Karpas-422 (cell line): ENCODE measurements at places on chromosomes 5 and 9.
A peak's percentile ranks its signal among the peaks of the same experiment; 100 is the strongest.

GRCh38 chr9:81538890-81539289 lies 150.5 kb downstream of the TLE1 start:
- no peak for DNase-seq

DNA sequence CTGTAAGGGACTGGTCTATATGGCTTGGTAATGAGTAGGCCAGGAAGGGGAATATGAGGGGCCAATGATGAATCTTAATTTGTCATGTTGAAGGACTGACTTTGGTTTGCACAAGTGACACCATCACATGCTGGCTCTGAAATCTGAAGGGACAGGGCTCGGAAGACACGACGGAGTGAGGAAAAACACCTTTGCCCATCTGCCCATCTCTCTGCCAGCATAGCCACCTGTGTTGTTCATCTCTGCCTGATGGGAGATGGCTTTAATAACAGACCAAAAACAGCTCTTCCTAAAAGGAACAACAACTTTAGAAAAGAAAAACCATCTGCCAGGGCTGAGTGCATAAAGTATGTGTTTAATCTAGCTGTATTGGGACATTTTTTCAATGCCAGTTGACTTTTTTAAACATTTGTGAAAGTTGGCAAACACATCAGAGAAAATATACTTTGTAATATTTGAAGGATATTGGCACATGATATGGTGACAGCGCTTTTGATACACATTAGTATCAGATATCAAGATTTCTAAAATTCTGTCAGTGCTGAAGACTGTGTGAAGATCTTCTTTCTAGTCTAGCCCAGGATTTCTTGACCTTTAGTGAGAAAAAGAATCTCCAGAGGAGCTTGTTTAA lies 27.1 kb downstream of the ABLIM3 start:
- DNase-seq, result no peak

GRCh38 chr9:757246-757881 lies 84.1 kb upstream of the DMRT1 start:
- DNase-seq, result peak; percentile 67

GRCh38 chr9:122526602-122527001 lies 491 bp downstream of the OR1N1 start:
- DNase-seq, result no peak

DNA sequence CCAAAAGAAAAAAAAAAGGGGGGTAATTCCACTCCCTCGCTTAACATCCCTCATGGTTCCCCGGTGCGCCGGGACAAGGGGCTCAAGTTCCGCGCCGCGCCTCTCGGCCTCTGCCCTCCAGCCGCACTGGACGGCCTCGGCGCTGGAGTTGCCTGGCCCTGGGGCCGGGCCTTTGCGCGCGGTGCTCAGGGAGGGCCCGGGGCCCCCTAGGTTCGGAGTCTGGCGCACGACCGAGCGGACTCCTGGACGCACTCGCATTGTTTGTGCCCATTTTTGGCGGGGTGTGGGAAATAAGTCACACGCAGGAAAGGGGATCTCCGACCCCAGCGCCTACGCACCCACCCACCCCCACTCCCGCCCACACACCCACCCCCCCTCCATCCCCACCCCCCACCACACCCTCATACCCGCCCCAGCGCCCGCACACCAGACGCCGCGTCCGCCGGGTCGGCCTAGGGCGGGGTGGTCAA lies 381 bp downstream of the MED22 start:
- peak; percentile 73 for DNase-seq

GRCh38 chr9:133200631-133201030 lies 8.4 kb downstream of the OBP2B start:
- no peak for DNase-seq

DNA sequence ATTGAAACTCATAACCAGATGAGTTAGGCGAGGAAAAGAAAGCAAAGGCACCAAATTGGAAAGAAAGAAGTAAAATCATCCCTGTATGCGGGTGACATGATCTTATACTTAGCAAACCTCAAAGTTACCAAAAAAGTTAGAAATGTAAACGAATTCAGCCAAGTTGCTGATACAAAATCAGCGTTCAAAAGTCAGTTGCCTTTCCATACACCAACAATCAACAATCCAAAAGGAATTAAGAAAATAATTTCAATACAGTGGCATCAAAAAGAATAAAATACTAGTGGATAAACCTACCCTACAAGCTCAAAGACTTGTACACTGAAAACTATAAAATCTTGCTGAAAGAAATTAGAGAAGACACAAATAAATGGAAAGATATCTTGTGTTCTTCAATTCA lies 14.5 kb downstream of the OBP2B start:
- no peak for DNase-seq

DNA sequence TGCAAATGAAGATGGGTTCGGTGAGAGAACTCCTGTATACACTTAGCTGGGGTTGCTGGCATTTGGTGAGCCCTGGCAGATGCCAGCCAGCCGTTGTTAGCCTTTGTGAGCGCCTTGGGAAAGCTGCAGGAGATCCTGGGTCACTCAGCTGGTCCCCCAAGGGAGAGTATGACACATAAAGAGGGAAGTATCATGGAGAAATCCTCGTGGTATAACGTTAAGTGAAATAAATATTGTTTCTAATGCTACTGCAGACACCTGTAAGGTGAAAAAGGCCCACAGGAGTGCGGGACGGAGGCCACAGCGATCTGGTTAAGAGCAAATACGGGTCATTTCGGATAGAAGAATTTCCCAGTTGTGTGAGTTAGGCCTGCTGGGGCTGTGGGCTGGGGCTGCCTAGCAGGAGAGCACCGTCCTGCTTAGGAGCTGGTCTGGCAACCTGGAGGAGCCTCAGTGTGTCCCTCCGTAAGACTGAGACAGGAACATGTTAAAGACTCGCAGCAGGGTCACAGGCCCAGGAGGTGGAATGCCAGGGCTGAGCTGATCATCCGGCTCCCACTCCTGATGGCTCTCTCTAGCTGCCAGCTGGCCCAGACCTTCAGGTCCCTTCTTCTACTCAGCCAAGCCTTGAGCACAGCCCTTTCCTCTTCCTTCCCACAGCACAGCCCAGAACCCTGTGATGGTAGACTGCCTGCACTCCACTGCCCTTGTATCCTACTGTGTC lies 4.9 kb downstream of the NKX2-5 start:
- no peak for DNase-seq

DNA sequence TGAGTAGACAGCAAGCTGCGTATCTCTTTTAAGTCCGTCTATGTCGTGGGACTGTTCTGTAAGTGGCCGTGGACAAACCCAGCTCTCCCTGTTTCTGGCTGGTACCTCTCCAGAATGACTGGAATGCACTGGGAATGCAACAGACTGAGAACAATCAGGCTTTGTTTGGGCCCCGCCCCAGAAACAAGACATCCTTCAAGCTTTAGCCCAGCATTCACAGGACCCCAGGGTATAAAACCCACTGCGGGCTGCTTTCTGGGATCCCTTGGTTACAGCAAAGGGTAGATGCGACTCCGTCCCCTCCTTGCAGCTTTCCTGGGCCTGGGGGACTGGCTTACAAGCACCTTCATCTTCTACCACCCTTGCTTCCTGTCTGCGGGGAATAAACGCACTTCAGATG lies 45.6 kb upstream of the SPTLC1 start:
- no peak for DNase-seq

DNA sequence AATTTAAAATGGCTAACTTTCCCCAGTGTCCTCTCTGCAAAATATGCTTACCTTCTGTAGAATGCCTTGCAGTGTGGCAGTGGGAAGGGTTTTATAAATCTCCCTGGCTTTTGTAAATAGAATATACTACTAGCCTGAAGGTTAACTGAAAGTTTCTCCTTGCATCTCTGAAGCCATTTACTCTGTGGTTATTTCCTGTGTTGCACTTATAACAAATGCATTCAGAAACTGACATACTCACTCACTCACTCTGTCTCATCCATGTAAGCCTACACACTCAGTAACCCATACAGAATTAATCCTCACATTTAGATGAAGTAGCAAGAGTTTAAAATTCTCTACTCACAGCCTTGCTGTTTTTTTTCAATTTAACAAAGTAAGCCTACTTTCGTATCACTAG lies 87.1 kb upstream of the SH3GL2 start:
- no peak for DNase-seq

GRCh38 chr5:6407558-6408259 lies 29.4 kb upstream of the MED10 start:
- DNase-seq, result no peak

DNA sequence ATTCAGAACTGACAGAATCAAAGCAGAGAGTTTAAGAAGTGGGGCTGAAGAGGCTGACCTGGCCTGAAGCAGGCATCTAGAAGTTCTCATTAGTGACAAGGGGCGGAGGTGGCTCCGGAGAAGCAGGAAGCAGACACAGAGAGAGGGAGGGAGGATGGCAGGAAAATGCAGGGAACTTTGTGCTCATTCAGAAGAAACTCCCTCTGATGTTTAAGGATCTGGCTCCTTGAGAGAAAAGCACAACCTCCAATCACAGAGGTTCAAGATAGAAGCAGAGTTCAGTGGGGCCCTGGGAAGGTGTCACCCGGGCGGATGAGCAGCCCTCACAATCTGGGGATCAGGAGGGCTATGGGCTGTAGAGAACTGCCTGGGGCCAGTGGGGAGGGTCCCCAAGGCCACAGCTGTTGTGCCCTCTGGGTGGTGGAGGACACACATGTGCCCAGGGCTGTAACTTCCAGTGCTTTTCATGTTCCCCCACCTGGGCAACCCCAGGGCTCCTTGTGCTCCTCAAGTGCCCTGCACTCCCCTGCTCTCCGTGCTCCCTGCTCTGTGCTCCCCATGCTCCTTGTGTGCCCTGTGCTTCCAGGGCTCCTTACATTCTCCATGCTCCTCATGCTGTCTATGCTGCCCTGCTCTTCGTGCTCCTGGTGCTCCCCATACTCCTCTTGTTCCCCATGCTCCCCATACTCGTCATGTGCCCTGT lies 51.4 kb downstream of the TRIP13 start:
- no peak for DNase-seq

GRCh38 chr9:123353984-123354591 lies 1.9 kb upstream of the CRB2 start:
- peak; percentile 87 for DNase-seq

DNA sequence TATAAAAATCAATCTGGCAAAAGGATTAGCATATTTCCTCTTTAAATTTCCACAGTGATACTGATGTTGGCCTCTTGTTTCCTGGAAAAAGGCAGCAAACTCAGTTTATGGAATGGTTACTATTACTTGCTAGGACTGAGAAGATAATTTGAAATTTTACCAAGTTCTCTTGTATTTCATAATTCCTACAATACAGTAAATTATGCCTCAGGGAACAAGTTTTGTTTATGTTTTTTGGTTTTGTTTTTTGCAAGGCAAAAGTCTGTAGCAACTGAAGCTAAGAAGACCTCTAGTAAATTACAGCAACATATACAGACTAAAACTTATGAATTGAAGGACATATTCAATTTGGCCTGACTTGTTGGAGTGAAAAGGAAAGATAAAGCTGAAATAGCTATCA lies 30.2 kb upstream of the SLCO6A1 start:
- no peak for DNase-seq

DNA sequence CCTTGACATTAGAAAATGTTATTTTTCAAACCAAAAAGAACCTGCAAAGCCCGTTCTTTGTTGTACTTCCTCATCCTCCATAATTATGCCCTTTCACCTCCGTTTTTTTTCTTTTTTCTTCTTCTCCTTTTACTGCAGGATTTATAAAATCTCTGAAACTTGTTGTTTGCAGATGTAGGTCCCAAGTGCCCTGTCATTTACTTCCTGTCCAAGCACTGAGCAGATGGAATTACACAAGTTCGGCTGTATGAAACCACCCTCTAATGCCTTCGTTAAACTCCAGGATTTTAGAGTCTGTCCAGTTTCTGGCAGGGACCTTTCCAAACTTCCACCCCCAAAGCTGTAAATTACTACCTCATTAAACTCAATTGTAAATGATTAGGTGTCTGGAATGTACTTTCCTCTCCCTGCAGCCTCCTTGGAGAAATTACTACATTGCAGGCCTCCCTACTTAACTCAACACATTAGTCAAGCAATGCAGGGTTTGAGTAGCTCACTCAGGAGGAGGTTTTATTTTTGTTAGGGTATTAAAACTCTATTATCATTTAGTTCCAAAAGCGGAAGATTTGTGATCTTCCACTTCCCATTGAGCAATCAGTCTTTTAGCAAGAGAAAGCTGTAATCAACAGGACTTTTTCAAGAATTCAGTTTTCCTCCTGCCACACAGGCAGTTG lies 125.6 kb upstream of the LPAR1 start:
- no peak for DNase-seq

GRCh38 chr9:91174772-91175171 lies 186.9 kb downstream of the AUH start:
- no peak for DNase-seq

DNA sequence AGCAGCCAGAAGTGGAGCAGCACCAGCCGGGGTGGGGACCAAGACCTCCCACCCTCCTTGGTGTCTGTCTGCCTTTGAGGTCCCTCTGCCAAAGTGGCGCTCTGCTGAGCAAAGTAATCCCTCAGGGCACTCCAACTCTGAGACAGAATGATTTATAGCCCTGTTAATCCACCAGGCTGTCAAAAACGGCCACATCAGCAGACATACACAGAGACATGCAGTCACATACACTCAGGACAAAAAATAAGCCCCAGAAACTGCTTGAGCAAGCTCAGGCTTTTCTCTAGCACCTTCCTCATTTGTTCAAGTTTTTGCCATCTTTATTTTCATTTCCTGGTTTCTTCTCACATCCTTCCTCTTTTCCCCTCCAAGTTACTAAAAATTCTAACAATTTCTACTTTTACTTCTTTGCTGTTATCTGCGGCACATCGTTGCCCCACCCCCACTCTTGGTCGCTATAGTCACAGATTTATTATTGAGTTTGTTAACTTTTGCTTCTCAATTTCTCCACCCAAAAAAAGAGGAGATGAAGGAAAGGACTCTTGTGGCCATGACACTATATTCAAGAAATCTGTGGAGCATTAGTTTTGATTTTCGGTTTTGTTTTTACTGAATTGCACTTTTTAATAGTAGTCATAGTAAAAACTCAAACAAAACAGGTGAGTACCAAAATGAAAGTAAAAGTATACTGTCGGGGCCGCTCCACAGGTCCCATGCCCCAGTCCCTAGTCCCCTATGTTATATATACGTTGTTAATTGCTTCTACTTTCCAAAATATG lies 17.4 kb upstream of the ADRB2 start:
- peak; percentile 97 for DNase-seq

DNA sequence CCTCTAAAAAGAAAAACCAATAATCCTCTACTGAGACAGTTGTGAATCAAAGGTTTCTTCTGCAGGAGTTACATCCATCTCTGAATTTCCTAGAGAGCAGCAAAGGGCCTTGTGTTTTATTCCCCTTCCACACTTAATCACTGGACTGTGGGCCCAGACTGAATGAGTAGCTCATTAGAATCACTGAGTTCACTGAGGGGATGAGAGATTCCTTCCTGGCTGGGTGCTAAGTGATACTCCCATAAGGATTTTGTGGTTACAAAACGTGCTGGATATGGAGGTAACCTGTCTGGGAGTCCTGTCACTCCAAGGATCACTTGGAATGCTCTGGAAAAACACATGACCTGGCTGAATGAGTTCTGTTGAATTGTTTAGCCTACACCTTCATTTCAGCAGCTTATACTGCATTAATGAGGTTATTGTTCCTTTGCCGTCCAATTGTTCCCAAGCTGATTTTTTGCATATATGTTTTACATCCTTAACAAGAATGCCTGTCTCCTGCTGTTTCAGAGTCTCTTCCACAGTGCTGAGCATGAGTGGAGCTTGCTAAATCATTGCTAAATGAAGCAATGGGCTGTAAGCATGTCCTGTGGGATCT lies 82.9 kb downstream of the MEF2C start:
- no peak for DNase-seq
